ENCODE measurements at places on chromosomes 11 and 22.

- no peak for DNase-seq
Observed at GRCh38 chr22:29767171-29768051, at the start of gene UQCR10. UQCR10 (plus strand) TSS chr22:29767369; CDS start chr22:29767399, 30 bp downstream.

- DNase-seq: no peak
Observed at GRCh38 chr22:23511627-23512347, 68.3 kb downstream of the IGLL1 start.

GRCh38 chr11:12981676-12982522 lies 27.2 kb upstream of the RASSF10 start:
- DNase-seq: no peak

DNA sequence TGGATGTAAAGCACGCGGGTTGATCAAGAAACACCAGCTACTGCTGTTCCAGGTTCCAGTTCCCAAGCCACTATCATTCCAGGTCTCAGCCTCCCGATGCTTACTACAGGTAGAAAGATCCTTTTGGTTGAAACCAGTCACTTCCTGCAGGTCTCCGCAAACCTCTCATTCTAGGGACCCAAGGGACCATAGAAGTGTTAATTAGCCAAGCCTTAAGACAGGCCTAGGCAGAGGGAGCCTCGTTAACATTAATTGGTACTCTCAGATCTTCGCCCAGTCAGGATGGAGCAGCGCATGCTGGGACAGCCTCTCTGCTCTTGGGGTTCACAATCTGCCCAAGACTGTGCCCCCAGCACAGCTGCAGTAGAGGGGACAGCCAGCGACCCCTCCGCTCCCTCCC lies 11.2 kb upstream of the OAF start:
- DNase-seq: no peak

GRCh38 chr22:17284888-17285287 lies 65.7 kb upstream of the ADA2 start:
- no peak for DNase-seq
